ENCODE measurements at places on chromosomes 5 and 9. TPM values are rescaled to one million over a fixed set of nuclear protein-coding genes. Genes with fewer than 3 reads are reported as not detected.

Gene PTGES
- total RNA-seq, result 1.1 TPM

Gene ADAMTSL2
- total RNA-seq, result 0.10 TPM

Gene GTF2H2
- 39.7 TPM for total RNA-seq

GRCh38 chr5:73135429-73136054 is 15.2 kb downstream of the TMEM171 start:
- H3K27ac ChIP-seq, result no peak overlapping the region
- no peak for DNase-seq
- H3K36me3 ChIP-seq, result no peaks in the 10 kb centered on the region
- H3K4me1 ChIP-seq, result no peaks in the 10 kb centered on the region

- H3K36me3 ChIP-seq, result no peaks in the 10 kb centered on the region
- no peaks in the 10 kb centered on the region for H3K27me3 ChIP-seq
- DNase-seq, result no peak
- no peak overlapping the region for H3K27ac ChIP-seq
These were observed 123.6 kb upstream of the PTCH1 start for GRCh38 chr9:95640336-95640735.

- no peak overlapping the region for H3K4me3 ChIP-seq
- H3K27me3 ChIP-seq, result no peaks in the 10 kb centered on the region
- no peak for DNase-seq
- no peaks in the 10 kb centered on the region for H3K4me1 ChIP-seq
- no peaks in the 10 kb centered on the region for H3K36me3 ChIP-seq
These were observed 60.2 kb downstream of the OSTF1 start for GRCh38 chr9:75148561-75148960.

- peak overlapping the region; percentile 81 for H3K27ac ChIP-seq
- peak overlapping the region; percentile 13 for H3K4me3 ChIP-seq
- DNase-seq, result no peak
- H3K4me1 ChIP-seq, result peaks cover 38% of the 10 kb centered on the region
- no peaks in the 10 kb centered on the region for H3K36me3 ChIP-seq
- H3K27me3 ChIP-seq, result no peaks in the 10 kb centered on the region
These were observed 828.9 kb upstream of the ZNF608 start for GRCh38 chr5:125575171-125575890.

GRCh38 chr9:93247099-93247865 is 63.3 kb downstream of the WNK2 start:
- no peak for DNase-seq
- no peak overlapping the region for H3K4me3 ChIP-seq
- H3K4me1 ChIP-seq, result no peaks in the 10 kb centered on the region

- no peak overlapping the region for H3K4me3 ChIP-seq
- H3K27ac ChIP-seq, result no peak overlapping the region
- H3K4me1 ChIP-seq, result no peaks in the 10 kb centered on the region
These were observed 28.0 kb upstream of the PLIN2 start for GRCh38 chr9:19155106-19155935.
